ENCODE measurements at places on chromosomes 1 and 21. TPM values are rescaled to one million over a fixed set of nuclear protein-coding genes. Genes with fewer than 3 reads are reported as not detected.

The NUDT17 gene
- 5.6 TPM for total RNA-seq

GRCh38 chr1:198729195-198729863 lies 90.5 kb downstream of the PTPRC start:
- DNase-seq, result no peak

GRCh38 chr1:2624735-2625300 lies 8.0 kb downstream of the MMEL1 start:
- DNase-seq, result no peak

The AKR7A3 gene
- total RNA-seq, result 1.7 TPM

DNA sequence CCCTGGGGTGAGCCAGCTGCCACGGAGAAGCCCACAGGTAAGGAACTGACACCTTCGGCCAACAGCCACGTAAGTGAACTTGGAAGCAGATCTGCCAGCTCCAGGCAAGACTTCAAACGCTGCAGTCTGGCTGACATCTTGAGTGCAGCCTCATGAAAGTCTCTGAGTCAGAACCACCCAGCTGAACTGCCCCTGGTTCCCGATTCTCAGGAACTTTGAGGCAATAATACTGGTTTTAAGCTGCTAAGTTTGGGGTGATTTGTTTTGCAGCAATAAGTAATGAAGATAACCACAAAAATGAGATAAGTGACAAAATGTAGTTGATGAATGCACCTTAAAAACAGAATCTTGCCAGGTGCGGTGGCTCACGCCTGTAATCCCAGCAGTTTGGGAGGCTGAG lies 48.5 kb downstream of the MAP3K7CL start:
- DNase-seq, result no peak

The PTAFR gene
- total RNA-seq, result not detected

GRCh38 chr1:72140222-72140621 lies 142.1 kb downstream of the NEGR1 start:
- peak; percentile 44 for DNase-seq

The CCDC30 gene
- total RNA-seq, result 0.38 TPM

GRCh38 chr1:87156124-87156523 lies 172.6 kb upstream of the LMO4 start:
- DNase-seq, result no peak

The NPL gene
- 4.2 TPM for total RNA-seq

The ADGRL4 gene
- total RNA-seq, result 2.0 TPM

The TTC24 gene
- total RNA-seq, result not detected

GRCh38 chr1:54955359-54955758 lies 25.1 kb upstream of the TMEM61 start:
- peak; percentile 45 for DNase-seq

- peak; percentile 20 for DNase-seq
Measured at GRCh38 chr1:212769459-212770167, 22.0 kb downstream of the NSL1 start.

DNA sequence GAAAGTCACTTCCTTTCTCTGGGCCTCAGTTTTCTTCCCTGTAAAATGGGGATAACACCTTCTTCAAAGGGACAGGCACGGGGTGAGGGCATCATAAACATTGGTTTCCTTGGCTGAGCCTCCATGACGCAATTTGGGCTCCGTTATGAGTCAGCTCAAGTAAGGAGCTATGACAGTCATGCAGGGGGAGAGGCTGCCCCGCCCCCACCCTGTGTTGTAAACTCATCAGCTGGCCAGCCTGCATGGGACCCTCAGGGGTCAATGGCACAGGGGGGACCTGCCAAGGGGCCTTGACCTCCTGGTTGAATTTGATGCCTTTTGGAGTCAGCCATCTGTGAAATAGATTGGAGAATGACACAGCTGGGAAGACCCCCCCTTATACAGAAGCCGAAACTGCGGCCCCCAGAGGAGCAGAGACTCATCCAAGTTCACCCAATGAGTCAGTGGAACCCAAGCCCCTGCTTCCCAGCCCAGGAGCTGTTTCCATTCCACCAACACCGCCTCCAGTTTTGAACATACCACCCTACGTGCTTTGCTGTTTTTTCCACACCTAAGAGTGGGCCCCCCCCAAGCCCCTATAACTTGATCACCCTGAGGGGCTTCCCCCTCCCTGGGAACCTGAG lies 36.8 kb upstream of the RUNX3 start:
- peak; percentile 62 for DNase-seq

The PCP4 gene
- not detected for total RNA-seq

- no peak for DNase-seq
Measured at GRCh38 chr1:156228501-156228900, 13.5 kb upstream of the BGLAP start.

- DNase-seq, result no peak
Measured at GRCh38 chr1:34695580-34695979, 59.3 kb upstream of the GJB5 start.

The ADAMTSL4 gene
- 3.1 TPM for total RNA-seq

DNA sequence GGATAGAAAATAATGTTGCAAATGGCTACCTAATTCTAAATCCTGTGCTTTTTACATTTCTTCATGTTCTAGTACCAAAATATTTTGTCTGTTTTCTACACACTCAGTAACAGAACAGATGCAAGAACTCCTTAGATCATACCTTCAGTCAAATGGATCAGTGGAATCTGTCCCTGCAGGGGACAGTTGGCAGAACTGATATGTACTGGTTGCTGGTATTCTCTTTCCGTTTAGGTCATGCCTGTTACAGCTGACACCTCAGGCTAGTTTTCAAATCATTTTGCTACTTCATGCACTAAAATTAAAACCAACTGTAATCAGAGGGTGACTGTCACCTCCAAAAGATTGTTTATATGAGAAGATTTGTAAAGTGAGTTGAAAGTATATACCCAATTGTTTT lies 109.2 kb downstream of the TNNI3K start:
- no peak for DNase-seq

DNA sequence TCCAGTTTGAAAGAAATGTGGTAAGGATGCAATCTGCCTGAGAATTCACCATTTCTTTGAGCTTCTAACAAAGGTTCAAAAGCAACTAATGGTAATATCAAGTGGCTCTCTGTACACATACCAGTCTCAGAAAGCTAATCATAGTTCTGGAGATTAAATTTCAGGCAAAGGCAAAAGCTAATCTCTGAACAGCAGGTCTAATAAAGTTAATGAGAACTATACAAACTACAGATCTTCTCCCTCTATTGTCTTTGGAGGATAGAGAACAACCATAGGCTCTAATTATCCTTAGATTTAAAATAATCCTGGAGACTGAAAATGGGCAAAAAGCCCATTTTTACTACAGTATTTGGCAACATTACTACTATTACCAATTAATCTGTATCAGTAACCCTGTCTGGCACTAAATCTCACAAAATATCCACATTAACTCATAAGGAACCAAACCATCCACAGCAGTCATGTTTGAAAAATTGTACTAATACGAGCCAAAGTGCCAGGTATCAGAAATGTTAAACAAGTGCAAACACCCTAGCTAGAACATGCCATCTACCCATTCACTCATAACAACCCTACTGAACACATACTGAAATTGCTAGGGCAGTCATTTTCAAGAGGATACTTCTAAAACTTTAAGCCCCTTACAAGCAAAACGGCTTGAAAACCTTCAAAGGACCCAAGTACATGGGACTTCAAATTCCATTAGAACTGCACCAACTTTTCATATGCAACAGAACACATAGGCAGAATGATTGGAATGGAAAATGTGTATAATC lies 4.8 kb downstream of the DIPK1A start:
- no peak for DNase-seq

The HMGCS2 gene
- total RNA-seq, result not detected

DNA sequence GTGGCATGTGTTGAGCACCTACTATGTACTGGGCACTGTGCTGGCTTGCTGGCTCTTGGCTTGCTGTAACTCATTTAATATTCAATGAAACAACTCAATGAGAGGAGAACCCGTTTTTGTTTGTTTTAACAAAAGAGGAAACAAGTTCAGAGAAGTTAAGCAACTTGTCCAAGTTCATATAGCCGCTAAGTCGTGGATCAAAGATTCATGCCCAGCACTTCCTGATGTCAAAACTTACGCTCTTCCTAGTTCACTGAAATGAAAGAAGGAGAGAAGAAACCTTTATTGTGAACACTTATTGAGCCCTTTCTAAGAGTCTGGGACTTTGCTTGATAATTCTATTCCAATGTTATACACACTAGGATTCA lies 475.9 kb downstream of the PTPRU start:
- DNase-seq, result no peak

GRCh38 chr1:78688697-78689096 lies 39.1 kb downstream of the IFI44 start:
- peak; percentile 81 for DNase-seq

GRCh38 chr1:40390857-40391256 lies 17.3 kb downstream of the SMAP2 start:
- DNase-seq, result no peak

The CACNA1S gene
- 0.17 TPM for total RNA-seq

- peak; percentile 33 for DNase-seq
Measured at GRCh38 chr1:87392248-87393192, 63.8 kb downstream of the LMO4 start.

- no peak for DNase-seq
Measured at GRCh38 chr1:170659399-170660035, 4.4 kb upstream of the PRRX1 start.

The TSPAN2 gene
- total RNA-seq, result 0.90 TPM

The DAB1 gene
- not detected for total RNA-seq

- DNase-seq, result no peak
Measured at GRCh38 chr1:110674337-110675059, at the start of gene KCNA3. TSS of gene KCNA3 (minus strand) at chr1:110674940. CDS start at chr1:110674809, 131 bp downstream.

DNA sequence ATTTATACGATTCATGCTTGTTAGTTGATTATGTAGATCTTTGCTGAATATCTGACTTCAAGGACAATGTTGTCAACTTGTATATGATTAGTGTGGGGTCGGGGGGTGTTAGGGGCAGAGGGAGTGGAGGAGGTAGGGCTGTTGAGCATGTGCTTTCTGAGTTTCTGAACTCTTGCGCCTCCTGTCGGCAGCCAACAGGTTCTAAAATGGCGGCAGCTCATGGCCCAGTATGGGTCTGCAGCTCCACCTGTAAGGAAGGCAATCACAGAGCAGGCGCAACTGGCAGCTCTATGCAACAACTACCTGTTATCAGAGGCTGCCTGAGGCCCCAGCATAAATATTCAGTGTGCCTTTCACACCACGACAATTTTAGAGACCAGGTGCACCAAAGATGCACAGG lies 205.8 kb upstream of the PLXNA2 start:
- no peak for DNase-seq

- DNase-seq, result peak; percentile 64
Measured at GRCh38 chr1:206814716-206815341, 42.5 kb upstream of the IL10 start.

GRCh38 chr1:30284226-30284625 lies 439.2 kb downstream of the MATN1 start:
- DNase-seq, result no peak

The SPATA21 gene
- not detected for total RNA-seq

DNA sequence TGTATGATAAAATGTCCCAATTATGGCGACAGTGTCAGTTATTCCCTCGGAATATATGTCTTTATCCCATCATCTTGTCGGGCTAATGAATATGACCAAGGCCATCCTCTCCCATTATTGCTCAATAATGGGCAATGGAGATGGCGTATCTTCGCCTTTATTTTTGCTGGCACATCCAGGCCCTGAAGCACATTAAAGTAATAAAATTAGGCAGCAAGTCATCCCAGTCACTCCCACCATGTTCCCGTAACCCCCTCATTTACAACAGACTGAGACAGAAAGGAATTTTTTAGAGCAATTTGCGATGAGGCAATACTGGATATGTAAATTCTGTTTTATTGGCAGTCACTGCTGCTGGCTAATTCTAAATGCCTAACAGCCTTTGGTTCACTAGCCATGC lies 35.3 kb downstream of the CLIC6 start:
- DNase-seq, result no peak

DNA sequence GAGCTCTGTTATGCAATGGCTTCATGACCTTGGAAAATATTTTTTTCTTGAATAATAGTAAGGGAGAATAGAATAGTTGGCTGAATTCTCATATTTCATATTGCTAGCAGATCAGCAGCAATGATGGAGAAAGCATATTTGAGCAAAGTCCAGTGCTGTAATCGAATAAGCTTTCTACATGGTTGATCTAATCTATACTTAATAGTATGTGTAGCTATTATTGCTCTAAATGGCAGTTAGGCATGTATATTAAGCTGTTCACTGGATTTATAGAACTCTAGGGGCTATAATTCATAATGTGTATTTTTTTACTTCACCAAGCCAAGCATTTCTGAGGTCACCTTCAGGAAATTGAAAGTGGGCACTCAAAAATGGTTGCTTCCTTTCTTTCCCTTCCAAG lies 10.0 kb upstream of the IL19 start:
- DNase-seq, result no peak

DNA sequence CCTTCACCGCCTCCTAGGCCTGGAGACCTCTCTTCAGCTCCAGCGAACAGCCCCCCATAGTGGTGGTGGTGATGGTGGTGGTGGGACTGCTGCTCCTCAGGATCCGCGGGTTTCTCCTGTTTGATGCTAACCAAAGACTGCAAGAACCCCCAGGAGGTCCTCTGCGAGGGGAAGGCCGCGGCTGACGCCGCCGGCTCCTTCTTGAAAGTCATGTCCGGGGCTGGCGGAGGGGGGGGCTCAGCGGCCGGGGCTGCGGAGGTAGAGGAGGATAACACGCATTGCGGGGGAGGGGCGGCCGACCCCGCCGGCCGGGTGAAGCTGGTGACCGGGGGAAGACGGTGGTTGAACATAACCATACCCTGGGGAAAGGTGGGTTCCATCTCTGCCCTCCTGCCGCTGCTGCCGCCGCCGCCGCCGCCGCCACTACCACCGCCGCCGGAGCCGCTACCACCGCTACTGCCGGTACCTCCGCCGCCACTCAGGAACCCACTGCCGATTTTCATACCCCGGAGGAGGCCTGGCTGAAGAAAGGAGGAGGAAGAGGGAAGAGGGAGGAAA lies 554 bp downstream of the ZNF281 start:
- DNase-seq, result peak; percentile 19

DNA sequence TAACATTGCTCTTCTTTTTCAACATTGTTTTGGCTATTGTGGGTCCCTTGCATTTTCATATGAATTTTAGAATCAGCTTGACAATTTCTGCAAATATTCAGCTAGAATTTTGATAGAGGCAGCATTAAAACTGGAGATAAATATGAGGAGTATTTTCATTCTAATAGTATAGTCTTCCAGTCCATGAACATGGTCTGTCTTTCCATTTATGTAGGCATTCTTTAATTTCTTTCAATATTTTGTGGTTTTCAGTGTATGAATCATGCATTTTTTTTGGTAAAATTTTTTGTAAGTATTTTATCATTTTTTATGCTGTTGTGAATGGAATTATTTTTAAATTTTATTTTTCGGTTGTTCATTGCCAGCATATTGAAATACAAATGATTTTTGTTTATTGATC lies 97.2 kb downstream of the DNAH14 start:
- peak; percentile 8 for DNase-seq

All from LHCN-M2 (cell line).